ENCODE measurements at places on chromosomes 2 and 18.
A peak's percentile ranks its signal among the peaks of the same experiment; 100 is the strongest.

- DNase-seq, result no peak
Observed at GRCh38 chr18:61876899-61877298, 15.9 kb downstream of the RNF152 start.

DNA sequence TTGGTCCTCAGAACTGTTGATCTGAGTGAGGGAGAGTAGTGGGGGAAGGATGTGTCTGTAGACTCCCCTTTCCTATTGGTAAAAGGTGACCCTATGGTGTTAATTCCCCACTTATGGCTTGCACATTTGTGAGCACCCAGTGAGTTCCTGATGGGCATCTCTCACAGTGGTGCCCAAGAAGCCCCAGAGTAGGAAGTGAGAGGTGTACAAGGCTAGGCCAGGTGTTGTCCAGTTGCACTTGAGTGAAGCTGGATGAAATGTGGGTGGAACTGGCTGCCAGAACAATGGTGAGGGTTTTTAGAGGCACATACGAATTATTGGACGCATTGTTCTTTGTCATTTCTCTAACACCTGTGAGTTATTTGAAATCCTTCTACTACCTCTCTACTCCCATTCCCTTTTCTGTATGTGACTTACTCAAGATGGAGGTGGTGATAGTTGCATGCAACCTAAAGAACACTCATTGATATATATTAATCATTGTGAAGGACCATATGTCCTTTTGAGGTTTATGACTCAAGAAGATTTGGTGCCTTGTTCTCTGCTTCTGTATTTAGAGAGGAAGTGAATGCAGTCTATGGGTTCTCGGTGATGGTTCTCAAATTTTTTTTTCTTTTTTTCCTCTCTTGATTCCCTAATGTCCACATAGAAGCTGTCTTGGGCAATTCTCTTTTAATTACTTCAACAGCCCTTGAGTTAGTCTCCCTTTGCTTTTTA is 162.7 kb downstream of the FSHR start:
- no peak for DNase-seq

DNA sequence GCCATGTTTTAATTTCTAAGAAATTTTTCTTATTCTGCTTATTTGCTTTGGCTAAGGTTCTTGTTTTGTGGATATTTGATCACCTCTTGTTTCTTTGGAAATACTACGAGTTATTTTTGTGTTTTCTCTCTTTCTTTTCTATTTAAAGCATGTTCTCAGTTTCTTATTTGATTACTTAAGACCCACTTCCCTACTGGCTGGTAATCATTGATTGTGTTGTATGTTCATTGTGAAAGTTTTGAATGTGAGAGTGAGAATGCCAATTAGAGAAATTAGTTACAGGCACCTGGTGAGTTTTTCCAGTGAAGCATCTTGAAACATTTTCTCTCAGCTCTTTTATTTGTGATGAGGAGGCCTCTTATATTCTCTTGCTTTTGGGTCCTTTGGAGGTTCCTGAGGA is 226.7 kb upstream of the MC4R start:
- no peak for DNase-seq

GRCh38 chr2:19890104-19890503 is 11.7 kb downstream of the TTC32 start:
- DNase-seq, result no peak

DNA sequence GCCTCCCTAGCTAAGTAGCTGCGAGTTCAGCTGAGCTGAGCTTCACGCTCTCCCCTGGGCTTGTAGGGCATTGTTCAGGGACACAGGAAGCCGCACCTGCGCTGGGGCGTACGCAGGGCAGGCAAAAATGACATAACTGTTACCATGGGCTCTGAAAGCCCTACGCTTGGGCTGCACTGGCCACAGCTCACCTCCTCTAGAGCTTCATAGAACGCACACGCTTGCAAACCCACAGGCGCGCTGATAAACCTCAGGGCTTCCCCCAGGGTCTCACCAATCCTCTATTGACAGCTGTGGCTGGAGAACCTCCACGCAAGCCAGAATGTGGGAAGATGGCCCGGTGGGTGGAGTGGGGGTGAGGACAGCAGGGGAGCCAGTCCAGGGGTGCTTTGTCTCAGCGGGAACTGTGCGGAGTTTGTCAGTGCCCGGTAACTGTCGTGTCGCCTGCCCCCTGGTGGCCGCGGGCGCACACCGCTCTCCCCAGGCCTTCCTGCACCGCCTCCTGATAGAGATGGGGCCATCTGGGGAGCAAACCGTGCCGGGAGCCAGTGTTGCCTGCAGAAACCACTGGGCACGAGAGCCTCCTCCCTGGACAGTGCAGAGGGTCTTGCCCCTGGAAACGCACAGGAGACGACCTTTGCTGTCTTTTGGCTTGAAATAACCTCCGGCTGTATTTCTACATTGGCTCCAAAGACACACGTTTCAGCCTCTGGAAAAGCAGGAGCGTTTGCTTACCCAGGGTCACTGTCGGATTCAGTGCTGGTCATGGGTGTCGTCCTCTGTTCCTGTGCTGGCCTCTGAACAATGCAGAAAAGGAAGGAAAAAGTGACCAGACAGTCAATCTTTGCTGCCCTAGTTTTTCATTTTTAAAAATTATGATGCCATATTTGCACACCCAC is 17.0 kb upstream of the CIDEA start:
- peak; percentile 64 for DNase-seq

- DNase-seq, result no peak
Observed at GRCh38 chr18:47912794-47913585, 17.5 kb downstream of the SMAD2 start.

DNA sequence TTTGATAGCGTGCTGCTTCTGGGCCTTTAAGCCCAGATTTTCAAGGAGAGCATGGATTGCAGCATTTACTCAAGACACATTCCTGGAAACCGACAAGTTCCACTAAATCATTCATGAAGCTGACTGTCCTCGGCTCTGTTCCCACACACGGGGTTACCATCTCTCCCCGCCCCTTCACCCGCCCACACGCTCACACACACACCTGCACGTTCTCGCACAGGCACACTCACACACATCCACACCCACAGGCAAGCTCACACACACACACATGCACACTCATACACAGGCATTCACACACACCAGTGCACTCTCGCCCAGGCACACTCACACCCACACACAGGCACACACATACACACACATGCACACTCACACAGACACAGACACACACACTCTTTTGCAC is 150.0 kb upstream of the AGAP1 start:
- DNase-seq, result no peak

DNA sequence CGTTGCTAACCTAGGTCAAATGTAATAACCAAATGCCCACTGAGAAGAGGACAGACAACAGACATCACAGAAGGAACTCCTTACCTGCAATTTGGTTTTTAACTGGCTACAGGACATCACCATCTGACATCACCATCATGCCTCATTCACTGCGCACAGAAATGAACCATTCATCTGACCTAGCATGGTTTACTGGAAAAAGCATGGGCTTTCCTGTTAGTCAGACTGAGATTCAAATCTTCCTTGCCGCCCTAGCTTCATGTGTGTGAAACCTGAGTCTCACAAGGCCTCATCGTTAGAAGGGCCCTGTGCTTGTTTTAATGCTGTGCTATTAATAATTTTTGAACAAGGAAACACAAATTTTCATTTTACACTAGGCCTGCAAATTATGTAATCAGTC is 1.1 kb upstream of the HIBCH start:
- no peak for DNase-seq
